Kidney tubule cell (primary cell): ENCODE measurements at places on chromosomes 6 and 20.

DNA sequence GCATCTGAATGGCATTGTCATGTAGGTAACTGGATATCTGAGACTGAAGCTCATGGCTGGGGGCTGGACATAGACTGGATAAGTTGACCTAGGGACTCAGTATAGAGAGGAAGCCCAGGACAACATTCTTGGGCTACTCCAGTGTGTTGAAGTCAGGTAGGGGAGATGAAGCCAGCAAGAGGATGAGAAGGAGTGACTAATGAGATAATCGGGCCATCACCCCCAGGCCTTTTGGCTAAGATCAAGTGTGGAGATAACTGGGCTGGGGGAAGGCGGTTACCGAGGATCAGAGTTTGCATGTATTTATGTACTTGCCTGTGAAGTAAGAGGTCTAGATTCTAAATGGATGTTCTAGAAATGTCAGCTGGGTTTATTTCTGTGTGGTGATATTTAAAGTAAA lies 73.4 kb downstream of the ELOVL2 start:
- no peak for DNase-seq

DNA sequence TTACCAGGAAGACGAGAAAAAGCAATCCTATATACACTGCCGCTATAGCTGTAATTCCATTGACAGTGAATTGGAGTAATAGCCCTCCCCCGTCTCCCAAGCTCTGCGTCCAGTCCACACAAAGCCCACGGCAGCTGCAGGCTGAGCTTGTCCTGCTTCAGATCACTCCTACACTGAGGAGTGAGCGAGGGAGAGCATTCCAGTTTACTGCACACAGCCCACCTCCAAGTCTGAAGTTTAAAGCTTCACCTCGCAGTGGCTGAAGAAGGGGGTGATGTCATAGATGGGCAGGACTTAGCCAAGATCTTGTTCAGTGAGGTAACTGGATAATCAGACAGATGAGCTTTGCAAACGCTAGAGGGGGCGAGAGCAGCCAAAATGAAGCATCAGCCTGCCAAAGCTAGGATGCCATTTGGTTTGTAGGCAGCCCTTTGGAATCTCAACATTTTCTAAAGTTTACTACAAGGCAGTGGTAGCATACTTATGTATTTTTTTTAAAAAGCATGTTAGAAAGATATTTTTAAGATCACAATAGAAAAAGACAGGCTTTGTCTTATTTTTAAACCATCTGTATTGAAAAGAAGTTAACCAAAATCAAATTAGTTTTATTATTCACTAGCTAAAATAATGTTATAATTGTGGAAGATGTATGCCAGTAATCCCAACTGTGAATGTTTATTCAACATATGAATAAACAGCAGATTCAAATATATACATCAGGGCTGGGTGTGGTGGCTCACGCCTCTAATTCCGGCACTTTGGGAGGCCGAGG lies at the start of gene FLRT3:
Gene FLRT3 (minus strand): TSS at position 213 of the 772 bp plus-strand sequence. CDS start 10,106 bp downstream, outside the sequence.
- peak; percentile 98 for DNase-seq

DNA sequence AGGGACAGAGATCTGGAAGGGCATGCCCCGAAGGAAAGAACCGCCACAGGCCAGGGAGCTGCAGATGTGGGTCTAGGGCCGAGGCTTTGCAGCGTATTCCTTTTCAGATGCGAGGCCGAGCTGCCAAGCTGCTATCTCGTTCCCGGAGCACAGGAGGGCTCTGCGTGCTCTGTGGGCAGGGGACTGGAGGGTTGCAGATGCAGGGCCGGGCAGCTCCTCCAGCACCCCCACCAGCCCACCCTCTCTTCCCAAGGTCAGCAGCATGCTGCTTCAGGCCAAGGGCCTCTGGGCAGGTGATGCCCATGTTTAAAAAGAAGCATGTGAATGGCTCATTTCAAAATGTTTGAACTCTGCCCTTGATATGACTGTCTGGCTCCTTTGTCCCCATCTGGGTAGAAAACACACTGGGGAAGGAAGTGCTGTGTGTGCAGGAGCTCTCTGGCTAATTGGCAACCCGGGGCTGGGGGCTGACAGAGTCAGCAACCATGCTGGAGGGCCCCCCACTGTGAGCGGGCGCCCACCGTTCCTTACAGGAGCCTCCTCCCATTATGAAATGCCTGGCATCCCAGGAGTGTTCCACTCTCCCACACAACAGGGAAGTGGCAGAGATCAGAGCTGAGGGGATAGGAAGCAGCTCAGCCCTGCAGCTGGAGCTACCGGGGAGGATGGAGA lies 353.3 kb downstream of the ZFAND3 start:
- DNase-seq = no peak

- DNase-seq = no peak
These were observed 97.3 kb downstream of the INSM1 start for GRCh38 chr20:20465252-20465651.

DNA sequence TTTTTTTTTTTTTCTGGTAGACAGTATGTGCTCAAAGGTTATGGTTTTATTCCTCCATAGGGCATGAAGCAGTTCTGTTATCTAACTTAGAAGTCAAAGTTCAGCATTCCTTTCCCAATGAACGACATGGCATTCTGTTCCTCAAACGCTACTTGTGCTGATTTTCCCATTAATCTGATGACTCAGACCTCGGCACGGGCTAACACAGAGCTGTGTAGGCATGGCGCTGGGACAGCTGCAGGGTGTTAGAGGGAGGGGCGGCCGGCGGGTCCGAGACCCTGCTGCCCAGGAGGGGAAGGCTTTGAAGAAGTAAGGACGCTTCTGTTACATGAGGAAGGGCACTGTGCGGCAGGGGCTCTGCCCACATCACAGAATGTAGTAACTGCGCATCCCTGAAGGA lies 93.6 kb upstream of the AGPAT4 start:
- peak; percentile 6 for DNase-seq

DNA sequence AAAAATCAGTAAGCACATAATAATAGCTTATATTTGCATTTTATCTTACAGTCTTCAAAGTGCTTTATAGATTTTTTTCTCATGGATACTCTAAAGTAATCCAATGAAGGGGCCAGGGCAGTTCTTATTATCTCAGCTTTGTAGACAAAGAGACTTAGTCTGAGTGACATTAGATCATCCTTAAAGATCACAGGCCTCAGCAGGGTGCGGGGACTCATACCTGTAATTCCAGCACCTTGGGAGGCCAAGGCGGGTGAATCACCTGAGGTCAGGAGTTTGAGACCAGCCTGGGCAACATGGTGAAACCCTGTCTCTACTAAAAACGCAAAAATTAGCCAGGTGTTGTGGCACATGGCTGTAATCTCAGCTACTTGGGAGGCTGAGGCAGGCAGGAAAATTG lies 14.5 kb downstream of the FERMT1 start:
- peak; percentile 47 for DNase-seq

- peak; percentile 90 for DNase-seq
These were observed 6.0 kb downstream of the C6orf141 start for GRCh38 chr6:49556429-49556837.

- DNase-seq = peak; percentile 66
These were observed 14.2 kb upstream of the FOXQ1 start for GRCh38 chr6:1297746-1298145.

GRCh38 chr6:42331019-42331418 lies 113.4 kb upstream of the MRPS10 start:
- DNase-seq = no peak

DNA sequence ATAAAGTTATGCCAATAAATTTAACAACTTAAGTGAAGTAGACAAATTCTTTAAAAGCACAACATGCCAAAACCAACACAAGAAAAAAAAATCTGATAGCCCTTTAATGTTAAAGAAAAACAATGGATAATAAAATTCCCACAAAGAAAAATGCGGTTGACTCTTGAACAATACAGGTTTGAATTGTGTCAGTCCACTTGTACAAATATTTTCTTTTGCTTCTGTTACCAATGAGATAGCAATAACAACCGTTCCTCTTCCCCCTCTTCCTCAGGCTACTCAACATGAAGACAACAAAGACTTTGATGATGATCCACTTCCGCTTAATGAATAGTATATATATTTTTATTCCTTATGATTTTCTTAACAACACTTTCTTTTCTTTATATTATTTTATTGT lies 283.9 kb upstream of the MAN1A1 start:
- DNase-seq = no peak

- DNase-seq = no peak
These were observed 34.1 kb downstream of the THEMIS start for GRCh38 chr6:127866766-127867165.
